Activated T-helper 1 cell treated with anti-CD3 and anti-CD28 coated beads, Interleukin-2, amount 50 U/mL, for 16 hours (primary cell): ENCODE measurements at places on chromosomes 12 and 14.

- DNase-seq, result peak; percentile 63
Observed at GRCh38 chr12:11648514-11649412, 711 bp upstream of the ETV6 start.

- DNase-seq, result no peak
Observed at GRCh38 chr12:79534029-79534867, 156.5 kb downstream of the PAWR start.

DNA sequence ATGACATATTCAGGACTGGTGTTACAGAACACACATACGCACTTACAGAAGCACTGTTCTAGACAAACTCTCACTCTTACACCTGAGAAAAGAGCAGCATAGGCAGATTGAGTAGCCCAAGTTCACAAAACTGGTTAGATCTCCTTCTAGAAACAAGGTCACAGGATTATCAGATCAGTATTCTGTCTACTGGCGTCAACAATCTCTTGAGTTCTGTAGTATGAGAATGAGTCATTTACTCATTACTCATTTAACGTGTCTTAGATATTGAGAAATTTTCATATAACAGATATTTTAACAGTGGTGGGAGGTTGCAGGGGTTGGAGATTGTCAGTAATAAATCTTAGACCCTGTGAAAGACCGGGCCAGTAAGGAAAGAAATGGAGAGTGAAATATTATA, 2.8 kb upstream of the TSPAN8 start:
- no peak for DNase-seq

- DNase-seq, result no peak
Observed at GRCh38 chr14:70744641-70745040, 64.7 kb downstream of the MAP3K9 start.

GRCh38 chr12:47286676-47287075, 206.9 kb upstream of the AMIGO2 start:
- no peak for DNase-seq

DNA sequence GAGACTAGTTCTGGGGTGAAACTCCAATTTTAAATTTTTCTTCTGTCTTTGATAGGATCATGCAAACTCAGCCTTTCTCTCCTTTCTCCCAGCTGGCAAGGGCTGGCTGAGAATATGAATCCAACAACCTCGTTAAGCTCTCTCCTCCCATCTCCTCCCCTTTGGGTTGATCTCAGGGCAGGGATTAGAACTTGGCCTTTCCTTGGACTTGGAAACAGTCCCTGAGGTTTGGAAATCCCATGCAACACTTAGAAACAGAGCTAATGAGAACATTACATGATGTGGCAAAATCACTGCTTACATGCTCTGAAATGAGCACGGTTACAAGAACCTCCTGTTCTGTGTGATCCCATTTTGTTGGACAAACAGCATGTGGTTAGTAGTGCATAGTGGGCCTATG, 31.6 kb downstream of the ACACB start:
- DNase-seq, result no peak

DNA sequence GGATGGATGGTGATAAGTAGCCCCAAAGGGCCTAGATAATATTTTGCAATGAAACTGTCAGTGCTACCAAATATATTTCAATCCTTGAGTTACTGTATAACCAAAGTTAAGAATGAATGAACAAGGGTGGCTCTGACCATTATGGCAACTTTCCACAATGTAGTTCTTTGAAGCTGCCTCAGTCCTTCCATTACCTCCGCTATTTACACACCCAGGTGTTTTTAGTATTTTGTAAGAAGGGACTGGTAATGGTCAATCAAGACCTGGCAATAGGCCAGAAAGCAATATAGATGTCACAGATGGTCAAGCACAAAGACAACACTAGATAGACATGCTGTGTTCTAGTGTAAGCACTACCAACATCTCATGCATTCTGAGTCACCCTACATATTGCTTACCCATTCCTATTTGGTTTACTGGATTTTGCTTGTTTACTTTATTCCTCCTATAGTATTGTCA, 16.3 kb downstream of the DUSP16 start:
- DNase-seq, result no peak

DNA sequence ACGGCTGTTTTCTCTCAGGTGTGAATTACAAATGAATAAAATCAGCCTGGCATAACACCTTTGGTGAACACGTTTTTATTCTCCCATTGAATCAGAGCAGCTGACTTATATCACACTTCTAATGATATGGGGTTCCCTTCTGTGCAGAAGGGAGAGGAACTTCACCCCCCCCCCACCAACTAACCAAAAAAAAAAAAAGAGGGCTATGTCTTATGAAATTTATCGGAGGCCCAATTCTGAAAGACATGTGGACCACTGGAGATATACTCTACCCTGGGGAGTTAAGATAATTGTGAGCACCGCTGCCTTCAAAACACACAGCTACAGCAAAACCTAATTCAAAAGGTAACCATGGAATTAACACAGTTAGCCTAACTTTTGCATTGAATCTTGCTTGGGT, 4.6 kb downstream of the BCL11B start:
- DNase-seq, result no peak

GRCh38 chr14:57136669-57137328, 131.9 kb downstream of the EXOC5 start:
- no peak for DNase-seq

DNA sequence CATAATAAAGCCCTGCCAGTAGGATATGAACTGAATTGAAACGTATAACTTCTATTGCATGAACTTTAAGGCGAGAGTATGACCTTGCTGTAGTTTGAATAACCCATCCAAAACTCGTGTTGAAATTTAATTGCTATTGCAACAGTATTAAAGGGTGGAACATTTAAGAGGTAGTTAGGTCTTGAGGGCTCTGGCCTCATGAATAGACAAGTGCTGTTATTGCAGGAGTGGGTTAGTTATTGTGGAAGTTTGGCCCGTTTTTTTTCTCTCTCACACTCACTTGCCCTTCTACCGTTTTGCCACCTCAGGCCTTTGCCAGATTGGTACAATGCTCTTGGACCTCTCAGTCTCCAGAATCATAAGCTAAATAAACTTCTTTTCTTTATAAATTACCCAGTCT, 473.7 kb upstream of the SYT1 start:
- DNase-seq, result no peak

- DNase-seq, result no peak
Observed at GRCh38 chr12:113099764-113100163, 35.8 kb downstream of the RASAL1 start.

DNA sequence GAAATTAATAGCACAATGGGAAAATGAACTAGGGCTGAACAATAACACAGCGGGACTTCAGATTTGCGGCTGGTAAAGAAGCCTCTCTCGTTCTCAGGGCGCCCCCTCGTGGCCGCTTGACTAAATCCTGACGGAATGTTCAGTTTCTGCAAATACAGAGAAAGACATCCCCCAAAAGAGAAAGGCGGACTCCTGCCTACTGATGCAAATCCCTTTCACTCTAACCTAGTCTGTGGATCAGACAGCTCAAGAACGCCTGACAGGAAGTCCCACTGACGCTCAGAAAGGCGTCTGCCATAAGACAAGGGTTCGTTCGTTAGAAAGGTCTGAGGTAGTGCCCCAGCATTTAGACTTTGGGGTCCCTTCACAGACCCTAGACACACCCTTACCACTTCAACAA, 2.5 kb downstream of the NUAK1 start:
- DNase-seq, result peak; percentile 55

DNA sequence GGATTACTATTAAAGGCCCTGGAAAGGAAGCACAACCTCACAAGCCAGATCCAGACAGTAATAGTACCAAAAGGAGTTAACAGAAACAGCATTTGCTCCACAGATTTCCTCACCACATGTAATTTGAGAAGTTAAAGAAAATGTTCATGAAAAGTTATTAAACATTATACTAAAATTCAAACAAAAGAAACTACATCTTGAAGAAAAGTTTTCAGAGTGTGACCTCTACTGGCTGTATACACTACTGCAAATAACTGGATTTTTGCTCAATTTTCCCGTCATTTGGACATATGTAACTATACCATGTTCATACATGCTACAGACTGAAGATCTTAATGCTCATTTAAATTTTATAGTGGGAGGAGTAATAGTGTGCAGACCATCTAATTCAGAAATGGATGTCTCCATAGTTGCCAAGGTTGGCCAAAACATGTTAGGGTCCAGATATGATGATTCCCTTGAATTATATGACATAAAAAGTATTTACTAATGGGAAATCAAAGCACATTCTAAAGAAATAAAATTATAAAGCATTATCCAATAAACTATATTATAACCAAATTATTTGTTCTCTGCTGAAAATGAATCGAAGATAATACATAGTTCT, 5.6 kb downstream of the KRR1 start:
- DNase-seq, result no peak

GRCh38 chr14:44960146-44960545, 1.6 kb downstream of the KLHL28 start:
- no peak for DNase-seq

GRCh38 chr12:3641428-3642018, 111.4 kb downstream of the CRACR2A start:
- DNase-seq, result no peak

DNA sequence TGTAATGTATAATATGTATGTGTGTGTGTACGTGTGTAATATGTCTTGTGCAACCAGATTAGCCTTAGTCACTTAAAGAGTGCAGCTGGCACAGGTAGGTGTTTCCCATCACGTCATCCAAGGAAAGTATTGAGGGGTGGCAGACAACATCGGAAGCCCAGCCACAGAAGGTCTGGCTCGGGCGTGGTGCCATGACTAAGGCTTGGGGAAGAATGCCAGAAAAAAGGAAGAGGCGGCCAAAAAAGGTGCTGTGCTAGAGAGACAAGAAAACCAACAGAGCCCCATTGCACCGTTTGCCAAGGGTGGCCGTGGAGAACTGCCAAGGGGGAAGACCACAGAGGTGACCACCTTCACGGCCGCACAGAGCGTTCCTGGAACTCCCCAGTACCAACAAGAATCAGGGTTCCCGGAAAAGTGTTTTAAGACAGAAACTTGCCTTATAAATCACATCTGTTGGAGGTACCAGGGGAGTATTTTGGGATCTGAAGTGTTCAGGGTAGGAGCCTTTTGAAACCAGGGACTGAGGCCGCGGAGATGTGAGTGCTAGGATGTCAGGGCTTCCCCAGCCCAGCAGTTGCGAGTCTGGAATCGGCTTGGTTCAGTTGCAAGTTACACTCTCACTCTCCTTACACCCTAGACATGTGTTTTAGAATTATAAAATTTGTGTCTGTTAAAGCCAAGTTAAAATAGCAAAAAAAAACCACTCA, 131.2 kb upstream of the DYRK2 start:
- no peak for DNase-seq

GRCh38 chr12:117679776-117680175, 289.0 kb downstream of the KSR2 start:
- no peak for DNase-seq

DNA sequence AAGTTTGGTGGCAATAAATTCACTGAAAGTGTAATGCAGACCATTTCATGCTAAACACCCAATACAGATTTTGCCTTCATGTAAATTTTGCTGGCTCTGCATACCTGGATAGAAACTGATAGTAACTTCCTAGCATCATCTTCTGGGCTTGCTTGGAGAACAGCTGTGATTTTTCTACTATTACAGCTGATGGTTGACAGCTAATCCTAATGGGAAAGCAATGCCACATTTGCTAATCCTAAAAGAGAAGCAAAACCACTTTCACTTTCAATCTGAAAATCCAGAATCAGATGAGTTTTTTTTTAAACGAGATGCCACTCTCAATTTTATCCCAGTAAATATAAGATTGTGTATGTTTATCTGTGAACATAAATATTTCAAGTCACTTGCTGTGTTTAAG, 1035.9 kb downstream of the TRHDE start:
- no peak for DNase-seq

GRCh38 chr14:96316087-96316486, 47.1 kb downstream of the ATG2B start:
- no peak for DNase-seq

DNA sequence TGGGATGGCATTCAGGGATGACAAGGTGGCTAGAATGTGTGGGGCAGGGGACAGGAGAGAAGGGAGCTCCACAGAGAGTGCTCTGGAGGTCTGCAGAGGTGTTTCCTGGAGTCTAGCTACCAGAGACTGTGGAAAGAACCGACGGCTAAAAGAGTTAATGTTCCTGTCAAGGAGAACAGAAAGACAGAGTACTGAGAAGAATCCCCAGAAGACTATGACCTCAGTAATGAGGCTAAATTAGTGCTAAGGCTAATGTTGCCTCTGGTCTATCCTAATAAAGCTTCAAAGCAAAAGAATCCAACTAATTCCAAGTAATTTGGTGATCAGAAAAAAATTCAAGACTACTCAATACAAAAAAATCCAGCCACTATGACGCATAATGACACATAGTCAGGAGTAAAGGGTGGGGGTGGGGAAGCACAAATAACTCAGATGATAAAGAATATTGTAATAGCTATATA, 44.7 kb downstream of the FERMT2 start:
- no peak for DNase-seq

DNA sequence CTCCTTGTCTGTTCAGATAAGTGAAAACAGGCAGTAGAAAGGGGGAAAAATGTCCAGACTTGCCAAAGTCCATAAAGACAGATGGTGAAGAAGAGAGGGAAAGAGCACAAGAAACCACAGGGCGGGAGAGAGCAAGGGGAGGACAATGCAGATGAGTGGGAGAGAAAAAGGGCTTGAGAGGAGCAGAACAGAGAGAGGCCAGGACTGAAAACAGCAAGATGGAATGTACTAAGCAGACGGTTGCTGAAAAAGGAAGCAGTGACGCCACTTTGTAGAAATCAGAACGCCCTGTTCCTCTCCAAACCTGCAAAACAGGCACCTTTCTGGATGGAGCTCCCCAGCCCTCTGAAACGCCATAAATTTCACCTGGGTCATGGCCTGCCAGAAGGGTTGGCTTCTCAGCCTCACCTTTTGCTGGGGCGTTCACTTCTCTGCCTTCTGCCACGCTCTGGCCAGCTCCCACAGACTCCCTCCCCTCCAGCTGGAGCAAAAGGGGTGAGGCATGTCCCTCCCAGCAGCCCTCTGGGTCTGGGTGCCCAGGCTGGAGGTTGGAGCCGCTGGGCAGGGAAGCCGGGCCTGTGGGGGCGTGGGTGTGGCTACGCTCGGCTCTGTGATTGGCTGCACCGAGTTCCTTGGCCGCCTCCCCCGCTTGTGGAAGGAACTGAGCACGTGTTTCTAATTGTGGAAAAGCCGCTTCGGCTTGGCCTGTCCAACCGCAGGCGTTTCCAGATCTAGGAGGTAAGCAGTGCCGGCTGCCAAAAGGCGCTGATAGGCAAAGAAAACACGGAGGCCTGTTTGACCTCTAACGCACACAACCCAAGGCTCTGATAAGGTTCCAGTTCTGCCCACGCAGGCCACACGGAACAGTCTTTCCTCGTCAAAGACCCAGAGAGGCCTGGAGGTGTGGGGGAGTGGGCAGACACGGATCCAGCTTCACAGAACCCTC, 29.3 kb downstream of the SLC7A8 start:
- no peak for DNase-seq

DNA sequence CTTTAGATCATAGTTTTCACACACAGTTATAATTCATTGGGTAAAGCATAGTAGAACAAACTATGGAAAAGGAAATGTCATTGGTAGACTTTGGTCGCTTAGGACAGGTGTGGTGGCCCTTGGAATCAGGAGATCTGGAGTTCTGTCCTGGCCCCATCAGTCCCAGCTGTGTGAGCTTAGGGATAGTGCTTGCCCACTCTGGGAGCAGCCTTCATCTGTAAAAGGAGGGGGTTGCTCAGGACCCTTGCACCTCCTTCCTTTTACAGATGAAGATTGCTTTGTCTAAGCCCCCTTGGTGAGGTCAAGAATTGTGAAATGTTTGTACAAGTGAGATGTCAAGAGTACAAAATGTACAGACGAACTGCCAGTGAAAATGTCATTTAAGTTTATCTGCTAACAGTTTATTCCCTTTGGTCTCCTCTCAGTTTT, 93.2 kb downstream of the BORCS5 start:
- DNase-seq, result no peak
